ENCODE measurements at places on chromosomes 4 and X. TPM values are rescaled to one million over a fixed set of nuclear protein-coding genes. Genes with fewer than 3 reads are reported as not detected.

GRCh38 chr4:173522951-173523395 is 7.1 kb downstream of the HAND2 start:
- DNase-seq, result no peak

DNA sequence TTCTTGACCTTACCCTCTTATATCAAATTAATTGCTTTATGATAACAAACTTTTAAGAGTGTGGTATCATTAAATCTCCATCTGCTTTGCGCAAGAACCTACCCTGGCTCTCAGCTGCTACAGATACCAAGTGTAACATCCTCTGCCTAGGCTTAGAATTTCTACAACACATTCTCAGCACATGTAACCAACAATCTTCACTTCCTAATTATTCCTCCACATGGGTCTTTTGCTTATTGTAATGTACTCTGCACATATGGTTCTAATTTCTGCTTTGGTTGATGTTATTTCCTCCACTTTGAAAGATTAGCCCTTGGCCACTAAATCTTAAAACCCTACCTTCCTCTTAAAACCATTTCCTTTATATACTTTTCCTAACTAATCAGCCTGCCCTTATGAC is 242.4 kb downstream of the ARHGAP24 start:
- DNase-seq, result no peak

- peak; percentile 32 for DNase-seq
These were observed 1166.3 kb upstream of the PCDH7 start for GRCh38 chr4:29553846-29554245.

Gene CDX4
- total RNA-seq, result not detected

Gene TMSB15A
- 6.7 TPM for total RNA-seq

DNA sequence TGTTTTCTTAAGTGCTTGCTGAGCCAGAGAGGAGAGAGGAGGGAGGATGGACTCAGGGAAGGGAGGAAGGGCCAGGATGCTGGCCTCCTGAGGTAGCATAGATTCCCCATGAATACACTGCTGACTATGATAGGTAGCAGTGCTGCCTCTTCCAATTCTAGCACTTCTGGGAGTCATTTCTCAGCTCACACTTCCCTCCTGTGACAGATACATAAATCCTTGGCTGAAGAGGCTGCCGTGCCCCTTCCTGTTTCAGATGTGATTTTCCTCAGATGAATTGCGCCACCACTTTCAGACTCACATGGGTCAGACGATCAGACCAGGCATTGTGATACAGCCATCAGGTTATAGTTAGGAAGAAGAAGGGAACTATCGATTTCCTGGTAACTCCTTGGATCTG is 22.4 kb downstream of the TSC22D3 start:
- DNase-seq, result no peak

GRCh38 chrX:154592505-154592904 is 7.6 kb downstream of the CTAG1A start:
- DNase-seq, result no peak

GRCh38 chrX:131816551-131817136 is 206.5 kb upstream of the STK26 start:
- peak; percentile 42 for DNase-seq

GRCh38 chr4:653080-653821 is 20.8 kb downstream of the ATP5ME start:
- no peak for DNase-seq

Gene CXCL3
- total RNA-seq, result 1.3 TPM

Gene HSD17B13
- not detected for total RNA-seq

- DNase-seq, result no peak
These were observed 31.0 kb downstream of the KDM6A start for GRCh38 chrX:44903830-44904530.

Gene VSIG4
- not detected for total RNA-seq

DNA sequence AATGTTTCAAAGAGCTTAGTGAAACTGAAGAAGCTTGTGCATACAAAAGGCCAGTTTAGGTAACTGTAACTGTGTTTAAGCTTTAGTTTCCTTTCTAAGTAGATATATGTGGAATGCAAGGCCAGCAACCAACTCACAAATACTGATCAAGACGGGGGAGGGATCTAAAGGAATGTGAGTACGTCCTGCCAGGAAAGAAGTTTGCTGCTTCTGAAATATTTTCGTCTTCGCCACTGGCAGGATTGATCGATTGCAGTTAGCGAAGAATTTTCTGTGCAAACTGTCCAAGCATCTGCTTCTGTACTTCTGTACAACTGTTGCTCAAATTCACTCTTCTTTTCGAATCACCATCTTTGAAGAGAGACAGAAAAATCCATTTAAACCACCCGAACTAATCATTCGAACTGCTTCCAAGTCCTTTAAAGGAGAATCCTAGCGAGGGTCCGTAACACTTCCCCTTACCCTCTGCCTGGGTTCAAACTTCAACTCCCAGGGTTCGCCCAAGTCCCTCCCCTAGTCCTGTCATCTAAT is 373 bp upstream of the INTS6L start:
- DNase-seq, result no peak
